ENCODE measurements at places on chromosomes 7 and 10.

DNA sequence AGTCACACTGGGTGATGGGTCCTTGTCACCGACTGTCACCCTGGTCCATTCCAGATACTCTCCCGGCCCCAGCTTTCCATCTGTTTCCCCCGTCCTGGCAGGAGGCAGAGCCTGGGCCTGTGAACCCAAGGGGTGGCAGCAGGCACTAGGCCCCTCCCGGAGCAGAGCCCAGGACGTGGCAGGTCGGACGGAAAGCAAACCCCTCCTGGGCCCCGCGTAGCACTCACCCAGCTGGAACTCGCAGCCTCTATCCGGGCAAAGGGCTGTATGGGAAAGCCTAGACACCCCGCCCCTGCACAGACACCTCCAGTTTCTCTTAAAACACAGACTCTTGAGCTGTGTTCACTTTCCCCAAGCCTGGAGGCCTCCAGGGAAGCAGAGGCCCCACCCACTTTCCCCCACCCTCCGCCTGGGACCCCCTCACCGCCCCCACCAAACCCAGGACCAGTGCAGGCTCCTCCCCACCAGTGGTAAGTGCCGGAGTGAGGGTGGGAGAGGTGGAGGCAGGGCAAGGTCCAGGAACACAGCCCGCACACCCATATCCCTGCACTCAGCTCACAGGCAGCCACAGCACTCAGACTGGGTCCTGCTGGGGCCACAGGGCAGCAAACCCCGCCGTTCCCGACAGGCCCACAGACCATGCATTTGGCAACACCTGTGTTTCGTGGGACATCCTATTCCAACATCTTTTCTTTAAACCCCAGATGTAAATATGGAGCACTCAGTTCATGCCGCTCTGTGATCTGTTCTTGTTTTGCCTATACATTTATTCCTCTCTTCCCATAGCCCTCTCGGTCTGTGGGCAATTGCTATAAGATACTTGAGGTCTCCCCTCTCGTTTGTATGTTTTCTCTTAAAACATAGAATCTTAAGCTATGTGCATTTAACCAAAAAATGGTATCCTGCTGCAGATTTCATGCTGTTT lies 98.2 kb upstream of the PDGFA start:
- DNase-seq = no peak

GRCh38 chr7:94289071-94289470 lies 105.6 kb upstream of the COL1A2 start:
- DNase-seq = peak; percentile 80

DNA sequence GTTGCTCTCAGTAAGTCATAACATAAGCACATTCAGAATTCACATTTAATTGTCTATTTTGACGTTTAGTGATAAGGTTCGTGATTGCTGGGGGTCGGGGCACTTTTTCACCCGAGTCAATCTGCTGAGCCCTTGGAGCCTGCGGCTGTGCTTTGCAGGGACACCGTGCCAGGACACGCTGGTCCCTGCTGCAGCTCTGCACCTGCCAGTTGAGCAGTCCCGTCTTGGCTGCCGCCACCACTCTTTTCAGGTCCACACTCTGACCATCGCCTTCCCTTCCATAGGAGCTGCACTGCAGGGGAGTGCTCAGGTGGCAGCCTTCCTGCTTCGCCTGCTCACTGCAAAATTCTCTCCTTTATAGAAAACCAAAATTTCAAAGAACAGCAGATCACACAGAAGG lies 36.4 kb downstream of the CUL1 start:
- DNase-seq = no peak

DNA sequence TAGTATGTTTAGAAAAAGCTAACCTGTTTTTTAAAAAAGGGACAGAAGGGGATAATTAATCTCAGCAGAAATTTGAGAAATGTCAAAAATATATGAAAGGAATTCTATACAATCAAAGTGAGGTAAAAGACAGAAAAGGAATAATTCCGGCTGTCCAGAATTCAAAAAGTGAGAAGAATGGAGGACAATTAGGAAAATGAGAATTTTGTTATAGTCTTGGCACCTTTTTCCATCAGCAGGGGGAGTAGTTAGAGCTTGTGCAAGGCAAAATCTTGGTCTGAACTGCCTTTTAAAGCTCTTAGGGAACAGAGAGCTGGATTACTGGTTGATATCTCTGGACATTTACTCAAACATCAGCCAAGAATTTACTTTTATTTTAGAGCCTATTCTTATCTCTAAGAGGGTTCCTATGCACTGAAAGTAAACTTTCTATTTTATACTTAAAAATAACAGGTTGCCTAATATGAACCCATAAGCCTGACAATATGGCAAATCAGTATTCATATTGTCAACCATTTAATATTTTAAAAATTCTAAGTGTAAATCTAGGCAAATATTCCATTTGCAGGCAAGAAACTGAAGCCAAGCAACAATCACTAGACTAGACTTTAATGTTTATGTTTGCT lies 185.6 kb downstream of the ANK3 start:
- peak; percentile 35 for DNase-seq

- DNase-seq = no peak
These were observed 922 bp downstream of the PPA1 start for GRCh38 chr10:70232155-70232858.

DNA sequence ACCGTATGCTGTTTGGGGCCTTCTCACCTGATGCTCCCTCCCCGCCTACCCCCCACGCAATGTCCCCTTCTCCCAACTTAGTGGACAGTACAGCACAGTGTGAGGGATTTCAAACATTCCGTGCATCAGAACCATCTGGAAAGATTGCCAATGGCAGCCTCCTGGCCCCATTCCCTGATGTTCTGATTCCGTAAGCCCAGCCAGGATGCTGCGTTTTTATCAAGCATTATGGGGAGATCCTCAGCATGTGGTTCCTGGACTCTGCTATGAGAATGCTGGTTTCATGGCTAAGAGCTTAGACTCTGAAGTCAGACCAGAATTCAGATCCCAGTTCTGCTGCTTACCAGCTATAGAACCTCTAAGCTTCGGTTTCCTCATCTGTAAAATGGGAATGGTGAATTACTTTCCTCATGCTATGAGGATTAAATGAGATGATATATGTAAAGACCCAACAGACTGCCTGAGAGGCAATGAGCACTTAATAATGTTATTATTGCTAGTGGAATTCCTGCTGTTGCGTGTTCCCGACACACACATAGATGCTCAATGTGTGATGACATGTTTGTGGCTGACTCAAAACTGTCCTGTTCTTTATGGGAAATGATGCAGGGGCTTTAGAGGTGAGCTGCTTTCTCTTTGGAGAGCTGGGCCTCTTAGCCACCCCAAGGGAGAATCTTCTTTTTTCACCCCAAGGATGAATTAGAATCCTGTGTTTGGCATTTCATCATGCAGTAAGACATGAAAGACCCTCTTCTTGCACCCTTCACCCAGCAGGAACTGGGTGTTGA lies 60.8 kb upstream of the SMNDC1 start:
- no peak for DNase-seq

DNA sequence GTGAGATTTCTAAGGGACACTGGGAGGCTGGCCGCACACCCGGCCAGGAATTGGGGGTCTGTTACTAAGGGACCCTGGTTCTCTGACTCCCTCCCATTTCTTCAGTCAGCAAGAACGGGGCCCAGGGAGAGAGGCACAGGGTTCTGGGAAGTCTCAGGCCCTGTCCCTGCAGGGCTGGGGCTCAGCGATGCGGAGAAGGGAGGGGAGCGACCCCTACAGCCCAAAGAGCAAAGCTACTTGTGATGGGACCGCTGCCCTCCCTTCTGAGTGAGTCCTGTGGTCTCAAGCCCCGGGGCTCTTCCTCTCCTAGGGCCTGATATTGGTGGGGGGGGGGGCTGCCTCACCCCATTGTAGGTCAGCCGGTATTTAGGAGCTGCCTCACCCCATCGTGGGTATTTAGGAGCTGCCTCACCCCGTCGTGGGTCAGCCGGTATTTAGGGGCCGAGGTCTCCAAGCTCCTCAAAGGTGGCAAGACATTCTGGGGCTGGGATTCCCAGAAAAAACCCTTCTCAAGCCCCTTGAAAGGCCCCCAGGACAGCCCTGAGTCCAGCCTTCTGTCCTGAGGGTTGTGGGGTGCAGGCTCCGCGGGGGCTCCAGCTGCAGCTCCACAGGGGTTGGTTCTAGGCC lies 16.9 kb upstream of the NKX6-2 start:
- no peak for DNase-seq

GRCh38 chr7:45881759-45882464 lies 6.4 kb upstream of the IGFBP1 start:
- DNase-seq = no peak

- no peak for DNase-seq
These were observed 143.4 kb downstream of the TCF7L2 start for GRCh38 chr10:113093188-113094113.

DNA sequence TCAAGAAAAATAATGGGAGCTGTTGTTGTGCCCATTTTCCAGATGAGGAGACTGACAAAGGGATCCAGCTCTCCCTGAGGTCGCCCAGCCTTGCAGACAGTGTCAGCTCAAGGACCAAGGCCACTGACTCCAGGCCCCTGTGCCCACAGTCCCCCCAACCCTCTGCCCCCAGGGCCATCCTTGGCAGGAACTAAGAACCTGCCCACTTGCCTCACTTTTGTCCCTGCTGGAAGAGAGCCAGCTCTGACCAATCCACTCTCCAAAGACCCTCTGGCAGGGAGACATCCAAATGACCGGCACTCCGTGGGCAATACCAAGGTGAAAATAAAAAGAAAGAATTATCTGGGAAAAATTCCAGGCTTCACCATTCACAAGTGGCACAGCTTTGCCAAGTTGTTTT lies 101.3 kb downstream of the TCERG1L start:
- no peak for DNase-seq

GRCh38 chr10:115092258-115092554 lies 959 bp upstream of the ATRNL1 start:
- no peak for DNase-seq

- DNase-seq = no peak
These were observed 882 bp downstream of the ZNF282 start for GRCh38 chr7:149196151-149196704.

- DNase-seq = no peak
These were observed 36.5 kb downstream of the CPXM2 start for GRCh38 chr10:123855008-123855684.

DNA sequence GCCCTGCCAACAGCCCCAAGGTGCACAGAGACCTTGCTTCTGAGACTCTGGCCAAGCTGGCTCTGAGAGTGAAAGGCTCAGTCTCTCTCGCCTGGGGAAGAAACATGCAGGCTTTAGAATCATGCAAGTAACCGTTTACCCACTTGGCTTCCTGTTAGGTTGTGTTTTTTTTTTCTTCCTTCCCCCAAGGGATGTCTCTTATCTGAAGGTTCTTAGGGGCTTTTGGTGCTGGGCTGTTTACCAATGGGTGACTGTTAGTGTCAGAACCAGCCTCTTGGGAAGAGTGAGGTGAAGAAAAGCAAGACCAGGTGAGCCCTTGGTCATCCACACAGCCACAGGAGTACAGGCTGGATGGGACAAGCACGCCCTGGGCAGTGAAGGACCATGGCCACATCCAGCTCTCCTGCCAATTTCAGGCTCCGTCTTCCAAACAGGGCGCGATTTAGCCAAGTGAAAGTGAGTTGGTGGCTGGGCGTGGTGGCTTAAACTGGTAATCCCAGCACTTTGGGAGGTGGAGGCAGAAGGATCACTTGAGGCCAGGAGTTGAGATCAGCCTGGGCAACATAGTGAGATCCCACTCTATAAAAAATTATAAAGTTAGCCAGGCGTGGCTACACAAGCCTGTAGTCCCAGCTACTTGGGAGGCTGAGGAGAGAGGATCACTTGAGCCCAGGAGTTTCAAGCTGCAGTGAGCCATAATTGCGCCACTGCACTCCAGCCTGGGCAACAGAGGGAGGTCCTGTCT lies 76.3 kb upstream of the CUX1 start:
- DNase-seq = no peak

GRCh38 chr7:130733931-130734814 lies at the start of gene KLF14:
TSS of gene KLF14 (minus strand) at chr7:130734207. CDS start at chr7:130734033, 174 bp downstream.
- DNase-seq = no peak

- DNase-seq = no peak
These were observed 63.1 kb upstream of the KCNIP2 start for GRCh38 chr10:101906586-101907183.

- DNase-seq = peak; percentile 35
These were observed 41.4 kb upstream of the GHITM start for GRCh38 chr10:84097787-84098353.

GRCh38 chr7:150778014-150778737 lies 22.0 kb downstream of the TMEM176B start:
- DNase-seq = no peak

Data from SK-N-DZ (cell line).